CD4-positive, CD25-positive, alpha-beta regulatory T cell (primary cell): ENCODE measurements at places on chromosomes 1 and 21. TPM values are rescaled to one million over a fixed set of nuclear protein-coding genes. Genes with fewer than 3 reads are reported as not detected.
A peak's percentile ranks its signal among the peaks of the same experiment; 100 is the strongest.

The ANKRD65 gene
- polyA plus RNA-seq: not detected

The CHIT1 gene
- polyA plus RNA-seq: not detected

The SNX7 gene
- polyA plus RNA-seq: not detected

The ERRFI1 gene
- polyA plus RNA-seq: 1.2 TPM

The GTF2B gene
- polyA plus RNA-seq: 89.4 TPM

The FAM151A gene
- not detected for polyA plus RNA-seq

The PHTF1 gene
- 11.1 TPM for polyA plus RNA-seq

The RPL11 gene
- 1,667 TPM for polyA plus RNA-seq

The TRAF3IP3 gene
- polyA plus RNA-seq: 496 TPM

The RGS4 gene
- polyA plus RNA-seq: not detected

GRCh38 chr1:31371121-31371959, 1.5 kb downstream of the FABP3 start:
- no peaks in the 10 kb centered on the region for H3K27me3 ChIP-seq
- H3K4me1 ChIP-seq: peaks cover 11% of the 10 kb centered on the region
- H3K36me3 ChIP-seq: peaks cover 8% of the 10 kb centered on the region
- DNase-seq: no peak
- no peak overlapping the region for H3K4me3 ChIP-seq

DNA sequence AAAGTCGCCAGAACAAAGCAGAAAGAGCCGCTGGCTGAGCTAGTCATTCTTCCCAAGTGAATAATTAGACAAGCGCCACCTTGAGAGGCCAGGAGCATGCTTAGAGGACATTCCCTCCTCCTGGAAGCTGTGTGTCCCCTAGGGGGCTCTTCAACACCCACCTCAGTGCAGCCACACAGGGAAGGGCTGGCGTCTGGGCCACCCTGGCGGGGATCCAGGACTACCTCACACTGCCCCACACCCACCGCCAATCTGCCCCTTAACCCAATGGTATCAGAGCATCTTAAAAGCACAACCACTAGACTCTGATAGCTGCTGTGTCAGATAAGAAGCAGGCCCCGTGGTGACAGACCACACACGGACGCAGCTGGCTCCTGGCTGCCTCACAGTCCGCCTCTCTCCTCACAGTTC, 24.9 kb downstream of the SETD4 start:
- H3K27me3 ChIP-seq: no peaks in the 10 kb centered on the region
- no peaks in the 10 kb centered on the region for H3K4me1 ChIP-seq
- H3K27ac ChIP-seq: no peak overlapping the region
- H3K4me3 ChIP-seq: no peak overlapping the region

DNA sequence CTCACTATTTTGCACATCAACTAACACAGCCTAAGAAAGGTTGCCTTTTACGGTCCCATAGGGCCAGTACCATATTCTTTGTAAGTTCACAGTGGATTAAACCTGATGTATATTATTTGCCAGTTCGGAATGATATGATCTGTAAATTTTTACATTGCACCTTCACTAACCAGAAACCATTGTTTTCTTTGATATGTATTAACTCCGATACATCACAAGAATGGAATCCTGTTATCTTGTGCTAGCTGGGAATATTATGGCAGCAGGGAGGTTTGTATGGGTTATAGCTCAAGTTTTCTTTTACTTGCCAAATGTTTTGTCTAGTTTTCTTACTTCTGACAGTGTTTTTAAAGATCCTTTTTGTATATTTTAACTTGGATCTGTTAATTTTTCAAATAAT, 51.4 kb upstream of the S1PR1 start:
- no peak overlapping the region for H3K4me3 ChIP-seq
- H3K36me3 ChIP-seq: no peaks in the 10 kb centered on the region
- DNase-seq: no peak
- H3K4me1 ChIP-seq: peaks cover 9% of the 10 kb centered on the region

- H3K27ac ChIP-seq: no peak overlapping the region
- no peaks in the 10 kb centered on the region for H3K4me1 ChIP-seq
- no peaks in the 10 kb centered on the region for H3K27me3 ChIP-seq
Observed at GRCh38 chr1:237879195-237879594, 11.5 kb downstream of the ZP4 start.

- H3K4me3 ChIP-seq: no peak overlapping the region
- H3K27ac ChIP-seq: no peak overlapping the region
- no peaks in the 10 kb centered on the region for H3K27me3 ChIP-seq
- H3K4me1 ChIP-seq: no peaks in the 10 kb centered on the region
Observed at GRCh38 chr1:115669002-115669673, 27.4 kb downstream of the VANGL1 start.

- H3K27ac ChIP-seq: peak overlapping the region; percentile 94
- no peak for DNase-seq
- H3K36me3 ChIP-seq: peaks cover 28% of the 10 kb centered on the region
Observed at GRCh38 chr1:226681652-226682493, 57.2 kb downstream of the ITPKB start.

GRCh38 chr1:205274041-205274691, 46.4 kb downstream of the TMCC2 start:
- peak overlapping the region; percentile 23 for H3K4me3 ChIP-seq
- H3K27ac ChIP-seq: peak overlapping the region; percentile 26
- H3K27me3 ChIP-seq: no peaks in the 10 kb centered on the region
- no peaks in the 10 kb centered on the region for H3K36me3 ChIP-seq

- H3K27me3 ChIP-seq: no peaks in the 10 kb centered on the region
- DNase-seq: no peak
- H3K27ac ChIP-seq: no peak overlapping the region
- H3K36me3 ChIP-seq: no peaks in the 10 kb centered on the region
Observed at GRCh38 chr1:56539520-56539931, 39.8 kb downstream of the PLPP3 start.

DNA sequence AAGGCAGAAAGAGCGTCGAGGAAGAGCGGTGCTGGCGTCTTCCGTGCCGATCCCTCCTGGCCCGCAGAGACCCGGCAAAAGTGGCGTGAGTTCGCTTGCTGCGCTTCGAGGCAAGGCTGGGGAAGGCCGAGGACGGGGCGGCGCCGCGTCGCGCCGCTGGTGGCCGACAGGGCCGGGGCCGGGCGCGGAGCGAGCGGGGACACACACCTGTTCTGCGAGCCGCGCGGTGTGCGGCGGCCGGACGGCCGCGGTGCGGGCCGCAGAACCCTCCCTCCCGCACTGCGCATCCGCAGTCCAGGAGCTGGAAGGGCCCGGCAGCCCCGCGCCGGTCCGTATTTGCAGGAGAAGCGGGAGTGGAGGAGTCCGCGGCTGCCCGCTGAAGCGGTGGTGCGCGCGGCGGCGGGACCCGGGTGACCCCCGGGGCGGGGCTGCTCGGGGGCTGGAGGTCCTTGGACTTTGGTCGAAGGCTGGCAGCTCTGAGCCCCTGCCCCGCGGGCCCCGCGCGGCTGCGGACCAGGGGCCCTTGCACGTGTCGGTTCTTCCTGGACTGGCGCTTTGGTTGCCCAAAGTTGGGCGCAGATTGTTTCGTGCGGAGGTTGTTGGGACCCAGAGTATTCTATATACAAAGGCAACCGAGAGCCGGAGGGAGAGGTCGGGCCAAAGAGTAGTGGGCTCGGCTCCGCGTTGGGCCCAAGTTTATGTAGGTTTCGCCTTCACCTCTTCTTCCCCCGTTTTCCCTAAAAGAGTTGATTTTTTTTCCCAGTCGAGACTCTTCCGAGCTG, 2.6 kb downstream of the RNF220 start:
- H3K27ac ChIP-seq: no peak overlapping the region
- no peaks in the 10 kb centered on the region for H3K36me3 ChIP-seq
- peaks cover 44% of the 10 kb centered on the region for H3K4me1 ChIP-seq
- no peak overlapping the region for H3K4me3 ChIP-seq
- peaks cover 51% of the 10 kb centered on the region for H3K27me3 ChIP-seq

DNA sequence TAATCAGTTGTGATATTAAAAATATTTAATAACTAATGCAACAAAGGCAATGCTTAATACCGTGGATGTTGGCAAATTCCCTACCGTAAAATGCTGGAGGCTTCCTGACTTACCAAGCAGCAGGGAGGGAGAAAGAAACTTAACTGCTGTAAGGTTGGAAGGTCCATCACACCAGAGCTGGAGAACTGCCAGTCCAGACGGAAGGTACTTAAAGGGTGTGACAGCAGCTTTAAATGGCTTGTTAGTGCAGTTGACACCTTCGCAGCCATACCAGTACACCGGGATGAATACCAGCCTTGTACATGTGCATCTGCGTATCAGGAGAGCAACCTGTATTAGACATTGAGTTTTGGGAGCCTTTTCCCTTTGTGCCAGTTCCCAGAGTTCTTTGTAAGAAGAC, 269.5 kb upstream of the NCAM2 start:
- no peaks in the 10 kb centered on the region for H3K36me3 ChIP-seq
- H3K27ac ChIP-seq: no peak overlapping the region
- DNase-seq: no peak
- H3K4me1 ChIP-seq: no peaks in the 10 kb centered on the region

DNA sequence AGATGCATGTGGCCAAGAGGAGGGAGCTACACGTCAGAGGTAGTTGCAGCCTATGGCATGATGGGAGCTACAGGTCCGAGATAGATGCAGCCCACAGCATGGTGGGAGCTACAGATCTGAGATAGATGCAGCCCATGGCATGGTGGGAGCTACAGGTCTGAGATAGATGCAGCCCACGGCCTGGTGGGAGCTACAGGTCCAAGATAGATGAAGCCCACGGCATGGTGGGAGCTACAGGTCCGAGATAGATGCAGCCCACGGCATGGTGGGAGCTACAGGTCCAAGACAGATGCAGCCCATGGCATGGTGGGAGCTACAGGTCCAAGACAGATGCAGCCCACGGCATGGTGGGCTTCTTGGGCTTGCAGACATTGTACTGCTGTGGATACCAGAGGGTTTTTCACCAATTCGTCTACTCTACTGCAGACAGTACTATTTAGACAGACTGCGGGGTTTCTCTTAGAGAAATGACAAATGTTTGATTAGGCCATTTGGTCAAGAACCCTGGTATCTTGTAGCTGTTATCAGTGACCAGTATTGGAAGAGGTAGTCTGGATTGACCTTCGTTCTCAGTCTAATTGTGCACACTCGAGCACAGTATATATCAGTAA, 127.4 kb downstream of the DHRS3 start:
- no peak overlapping the region for H3K4me3 ChIP-seq
- no peak overlapping the region for H3K27ac ChIP-seq
- H3K4me1 ChIP-seq: no peaks in the 10 kb centered on the region
- DNase-seq: no peak

GRCh38 chr21:42019101-42019605, 9.0 kb upstream of the ZBTB21 start:
- H3K27ac ChIP-seq: no peak overlapping the region
- H3K36me3 ChIP-seq: no peaks in the 10 kb centered on the region
- no peaks in the 10 kb centered on the region for H3K27me3 ChIP-seq
- no peak for DNase-seq
- H3K4me1 ChIP-seq: no peaks in the 10 kb centered on the region

DNA sequence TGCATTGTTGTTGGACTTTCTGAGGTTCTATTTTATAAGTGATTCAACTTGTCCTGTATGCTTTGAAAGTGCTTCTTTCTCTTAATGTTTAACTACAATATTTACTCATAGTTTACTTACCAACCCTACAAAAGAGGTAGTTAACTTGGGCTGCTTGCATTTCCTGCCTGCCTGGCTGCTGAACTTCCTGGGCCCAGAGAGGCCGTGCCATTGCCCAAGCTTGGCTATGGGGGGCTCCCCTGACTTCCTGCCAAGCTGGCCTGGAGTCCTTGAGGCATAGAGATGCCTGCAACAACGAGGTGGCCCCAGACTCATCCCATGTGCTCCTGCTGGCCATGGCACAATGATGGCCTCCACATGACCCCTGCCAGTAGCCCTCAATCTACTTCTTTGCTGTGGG, 361.6 kb upstream of the PLD5 start:
- H3K4me3 ChIP-seq: no peak overlapping the region
- no peaks in the 10 kb centered on the region for H3K4me1 ChIP-seq
- no peak for DNase-seq
- H3K27me3 ChIP-seq: no peaks in the 10 kb centered on the region

DNA sequence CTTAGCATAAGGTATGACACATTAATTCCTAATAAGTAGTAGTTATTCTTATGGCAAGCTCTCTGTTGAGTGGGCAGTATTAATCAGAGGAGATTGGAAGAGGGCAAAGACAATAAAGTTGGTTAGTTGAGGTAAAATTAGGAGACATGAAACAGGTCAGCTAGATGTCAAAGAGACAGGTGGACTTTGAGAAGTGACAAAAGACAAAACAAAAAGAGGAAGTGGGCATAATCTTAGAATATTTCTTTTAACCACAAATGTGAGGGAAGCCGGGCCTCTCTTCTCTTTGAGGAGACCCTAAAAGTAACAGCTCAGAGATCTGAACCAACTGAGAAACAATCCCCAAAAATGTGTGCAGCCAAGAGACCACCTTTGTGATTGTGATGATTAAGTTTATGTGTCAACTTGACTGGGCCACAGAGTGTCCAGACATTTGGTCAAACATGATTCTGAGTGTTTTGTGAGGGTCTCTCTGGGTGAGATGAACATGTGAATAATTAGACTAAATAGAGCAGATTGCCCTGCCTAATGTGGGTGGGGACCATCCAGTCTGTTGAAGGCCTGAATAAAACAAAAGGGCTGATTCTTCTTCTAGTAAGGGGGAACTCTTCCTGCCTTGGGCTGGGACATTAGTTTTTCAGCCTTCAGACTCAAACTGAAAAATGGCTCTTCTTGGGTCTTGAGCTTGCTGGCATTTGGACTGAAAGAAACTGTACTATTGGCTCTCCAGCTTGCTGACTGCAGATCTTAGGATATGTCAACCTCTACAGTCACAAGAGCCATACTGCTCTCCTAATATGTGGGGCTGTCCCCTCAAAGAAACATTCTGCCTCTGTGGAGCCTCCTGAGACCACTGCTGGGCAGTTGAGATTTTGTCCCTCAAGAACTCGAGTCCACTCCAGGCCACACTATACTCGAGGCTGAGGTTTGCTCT, 40.0 kb downstream of the FCRL5 start:
- H3K27me3 ChIP-seq: no peaks in the 10 kb centered on the region
- no peaks in the 10 kb centered on the region for H3K4me1 ChIP-seq
- H3K36me3 ChIP-seq: no peaks in the 10 kb centered on the region
- no peak overlapping the region for H3K4me3 ChIP-seq
- H3K27ac ChIP-seq: no peak overlapping the region
- DNase-seq: no peak

GRCh38 chr1:121445679-121446078, 260.9 kb downstream of the SRGAP2C start:
- no peaks in the 10 kb centered on the region for H3K27me3 ChIP-seq
- H3K4me3 ChIP-seq: no peak overlapping the region
- no peak overlapping the region for H3K27ac ChIP-seq
- no peaks in the 10 kb centered on the region for H3K4me1 ChIP-seq
- H3K36me3 ChIP-seq: no peaks in the 10 kb centered on the region
- DNase-seq: no peak

GRCh38 chr1:116396769-116397168, 23.7 kb downstream of the ATP1A1 start:
- H3K4me1 ChIP-seq: no peaks in the 10 kb centered on the region
- no peak overlapping the region for H3K4me3 ChIP-seq
- DNase-seq: no peak
- no peaks in the 10 kb centered on the region for H3K27me3 ChIP-seq

DNA sequence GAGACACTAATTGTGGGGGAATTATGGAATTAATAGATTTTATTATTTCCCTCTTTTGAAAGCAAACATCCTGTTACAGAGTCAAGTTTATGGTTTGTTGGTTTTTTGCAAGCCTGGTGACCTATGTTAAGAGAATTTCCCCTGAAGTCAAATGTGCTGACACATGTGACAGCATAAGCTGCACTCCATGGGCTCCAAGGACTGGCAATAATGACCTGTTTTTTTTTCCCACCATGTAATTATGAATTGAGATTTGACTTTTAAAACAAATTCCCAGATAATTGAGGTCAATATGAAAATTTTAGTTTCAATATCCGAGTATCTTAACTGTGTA, 242.5 kb upstream of the SGIP1 start:
- H3K27me3 ChIP-seq: no peaks in the 10 kb centered on the region
- no peak overlapping the region for H3K27ac ChIP-seq
- no peaks in the 10 kb centered on the region for H3K36me3 ChIP-seq
- H3K4me3 ChIP-seq: no peak overlapping the region
- DNase-seq: no peak
